ENCODE measurements at places on chromosomes 5 and 9.
A peak's percentile ranks its signal among the peaks of the same experiment; 100 is the strongest.

DNA sequence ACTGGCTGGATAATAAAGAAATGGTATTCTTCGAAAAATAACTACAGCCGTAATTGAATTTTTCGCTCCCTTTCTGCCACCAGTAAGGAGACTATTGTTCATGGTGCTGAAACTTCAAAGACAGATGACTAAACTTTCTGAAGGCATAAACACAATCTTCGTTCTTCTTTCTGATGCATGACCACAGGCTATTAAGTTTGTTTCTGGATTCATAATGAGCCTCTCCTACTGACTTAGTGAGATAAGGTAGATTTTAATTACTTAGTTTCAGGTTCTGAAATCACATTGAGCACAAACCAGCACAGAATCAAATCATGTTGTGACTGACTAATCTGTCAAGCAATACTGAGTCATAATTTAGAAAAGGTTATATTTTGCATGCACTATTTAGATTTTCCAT lies 441.8 kb upstream of the CCNG1 start:
- no peak for DNase-seq

DNA sequence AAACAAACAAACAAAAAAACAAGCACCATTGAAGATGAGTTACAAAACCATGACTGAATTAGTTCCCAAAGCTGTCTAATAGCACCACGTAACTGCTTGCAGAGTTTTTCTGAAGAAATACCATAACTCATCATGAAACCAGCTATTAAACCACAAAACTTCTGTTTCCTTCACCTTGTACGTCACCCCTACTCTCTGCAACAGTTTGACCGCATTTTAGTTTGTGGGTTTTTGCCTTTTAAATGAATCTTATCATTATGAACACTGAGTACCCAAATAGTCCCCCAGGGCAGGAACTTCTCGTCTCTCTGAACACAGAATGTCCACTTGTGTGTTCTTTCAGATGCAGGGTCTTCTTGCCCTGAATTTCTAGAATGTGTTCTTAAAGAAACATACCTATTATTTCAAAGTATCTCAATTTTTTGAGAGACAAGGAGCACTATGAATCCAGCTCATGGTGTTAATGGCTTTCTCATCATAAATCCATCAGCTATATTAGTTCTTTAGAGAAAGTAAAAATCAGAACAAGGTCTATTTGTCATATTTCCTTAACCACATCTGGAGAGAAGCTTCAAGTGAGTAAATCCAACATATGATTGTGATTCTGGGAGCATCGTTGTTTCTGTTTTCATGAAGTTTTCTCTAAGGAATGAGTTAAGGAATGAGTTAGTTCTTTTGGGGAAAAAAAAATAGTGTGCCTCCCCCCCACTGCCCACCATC lies 210.6 kb downstream of the AUH start:
- no peak for DNase-seq

- no peak for DNase-seq
Observed at GRCh38 chr9:27278374-27278773, 18.6 kb downstream of the EQTN start.

DNA sequence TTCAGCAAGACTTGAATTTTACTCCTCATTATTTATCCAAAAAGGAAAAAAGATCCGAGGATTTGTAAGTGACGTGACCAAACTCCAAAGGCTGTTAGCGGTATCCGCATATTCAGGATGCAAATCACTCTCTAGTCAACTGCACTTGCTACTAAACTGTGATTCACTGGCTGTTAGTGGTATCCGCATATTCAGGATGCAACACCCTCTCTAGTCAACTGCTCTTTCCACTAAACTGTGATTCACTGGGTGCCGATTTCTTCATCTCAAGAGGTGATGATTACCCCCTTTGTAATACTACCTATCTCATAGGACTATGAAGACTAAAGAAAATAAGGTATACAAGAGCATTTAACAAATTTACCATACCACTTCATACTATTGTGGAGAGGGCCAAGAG lies 5.7 kb downstream of the MAPKAP1 start:
- DNase-seq, result no peak

DNA sequence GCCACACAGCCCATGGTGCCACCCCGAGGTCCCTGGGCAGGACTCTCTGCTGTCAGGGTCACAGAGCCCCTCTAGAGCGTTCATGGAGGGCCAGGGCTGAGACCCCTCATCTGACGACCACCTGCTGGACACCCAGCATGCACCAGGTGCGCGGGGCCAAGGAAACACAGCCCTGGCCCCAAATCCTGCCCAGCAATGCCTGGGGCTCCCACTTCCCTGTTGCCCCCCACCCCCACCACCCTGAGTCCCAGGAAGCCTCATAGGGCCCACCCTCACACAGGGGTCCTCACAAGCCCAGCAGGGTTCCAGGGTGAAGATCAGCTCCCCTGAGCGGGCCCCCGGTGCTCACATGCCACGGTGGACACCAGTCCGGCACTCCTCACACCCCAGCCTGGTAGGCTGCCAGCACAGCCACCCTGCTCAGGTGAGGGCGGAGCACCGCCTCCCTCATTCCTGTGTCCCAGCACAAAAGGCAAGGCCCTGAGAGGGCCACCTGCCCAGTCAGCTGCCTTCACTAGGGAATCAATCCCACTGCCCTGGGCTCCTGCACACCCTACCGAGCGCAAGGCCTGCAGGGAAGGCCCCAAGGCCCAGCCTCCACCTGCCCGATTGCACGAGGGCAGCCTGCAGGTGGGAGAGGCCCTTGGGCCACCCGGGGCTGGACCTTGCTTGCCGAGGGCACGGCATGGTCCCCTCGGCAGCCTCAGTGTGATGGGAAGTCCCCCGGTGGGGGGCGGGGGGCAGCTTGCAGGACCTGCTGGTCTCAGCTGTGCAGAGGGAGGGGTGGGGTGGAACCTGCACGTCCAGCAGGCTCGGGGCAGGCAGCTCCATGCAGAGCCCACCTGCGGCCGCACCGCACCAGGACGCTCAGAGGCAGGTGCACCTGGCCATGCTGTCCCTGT lies 56.4 kb upstream of the UBAC1 start:
- DNase-seq, result peak; percentile 10

GRCh38 chr5:157290156-157290980 lies 24.4 kb downstream of the CYFIP2 start:
- no peak for DNase-seq

DNA sequence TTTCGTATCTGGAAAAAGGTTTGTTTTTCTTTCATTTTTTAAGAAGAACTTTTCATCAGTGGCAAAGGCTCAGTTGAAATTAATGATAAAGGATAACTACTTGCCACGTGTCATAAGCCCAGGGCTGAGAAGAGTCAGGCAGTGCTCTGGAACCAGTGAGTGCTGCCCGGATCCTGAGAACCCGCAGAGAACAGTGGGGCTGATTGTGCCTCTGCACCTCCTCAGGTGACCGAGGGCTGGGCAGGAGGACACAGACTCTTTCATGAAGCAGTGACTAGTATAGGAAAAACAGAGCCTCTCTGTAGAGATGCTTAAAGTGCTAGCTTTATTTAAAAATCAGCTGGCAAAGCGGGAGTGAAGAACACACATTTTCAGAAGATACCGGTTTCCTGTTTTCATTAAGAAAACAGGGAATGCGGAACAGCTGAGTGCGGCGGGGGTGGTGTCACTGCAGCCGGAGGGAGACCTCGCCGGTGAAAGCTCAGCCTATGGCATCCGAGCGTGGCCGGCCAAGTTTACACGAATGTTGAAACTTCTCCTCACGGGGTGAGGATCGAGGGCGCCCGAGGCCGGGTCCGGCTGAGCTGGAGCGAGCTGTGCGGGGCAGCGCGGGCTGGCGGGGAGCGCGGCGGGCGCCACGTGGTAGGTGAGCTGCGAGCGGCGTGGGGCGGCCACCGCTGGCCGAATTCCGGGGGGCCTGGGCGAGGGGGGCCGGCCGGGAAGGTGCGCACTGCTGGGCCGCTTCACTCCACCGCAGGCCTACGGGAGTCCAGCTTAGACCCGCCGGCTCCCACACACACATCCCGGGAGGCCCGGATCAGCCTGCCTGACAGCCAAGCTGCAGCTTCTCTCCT lies 134.7 kb upstream of the DMRT1 start:
- peak; percentile 18 for DNase-seq

- DNase-seq, result no peak
Observed at GRCh38 chr5:131795879-131796792, 681 bp downstream of the FNIP1 start.

DNA sequence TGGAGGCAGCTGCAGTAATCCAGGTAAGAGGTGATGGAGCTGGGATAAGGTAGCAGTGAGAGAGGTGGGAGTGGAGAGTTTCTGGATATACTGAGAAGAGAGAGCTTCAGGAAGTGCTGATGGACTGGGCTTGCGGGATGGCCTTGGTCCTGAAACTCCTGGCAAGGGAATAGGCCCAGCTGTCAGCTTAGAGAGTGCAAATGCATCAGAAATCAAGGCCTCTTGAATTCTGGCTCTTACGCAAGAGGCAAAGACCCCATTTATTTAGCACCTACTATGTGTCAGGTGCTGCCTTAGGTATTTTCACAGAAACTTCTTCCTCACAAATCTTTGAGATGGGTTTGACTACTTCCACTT lies 227.2 kb upstream of the MAP3K1 start:
- DNase-seq, result no peak

GRCh38 chr9:122286764-122287163 lies 22.1 kb downstream of the MRRF start:
- DNase-seq, result no peak

DNA sequence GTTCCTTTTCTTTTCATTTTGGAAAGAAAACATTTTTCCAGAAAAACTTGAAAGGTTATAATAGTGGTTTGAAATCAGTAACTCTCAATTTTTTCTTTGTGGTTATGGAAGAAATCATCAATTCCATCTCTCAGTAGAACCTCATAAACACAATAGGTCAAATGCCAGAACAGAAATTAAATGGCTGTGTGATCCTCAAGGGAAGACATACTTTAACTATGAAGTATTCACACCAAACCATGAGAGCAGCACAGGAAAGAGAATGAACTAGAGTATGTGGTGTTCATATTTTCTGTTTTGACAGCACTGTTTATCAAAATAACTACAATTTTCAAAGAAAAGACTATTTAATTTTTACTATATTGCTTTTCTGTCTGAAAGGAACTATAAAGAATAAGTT lies 29.7 kb upstream of the EFNA5 start:
- DNase-seq, result no peak

DNA sequence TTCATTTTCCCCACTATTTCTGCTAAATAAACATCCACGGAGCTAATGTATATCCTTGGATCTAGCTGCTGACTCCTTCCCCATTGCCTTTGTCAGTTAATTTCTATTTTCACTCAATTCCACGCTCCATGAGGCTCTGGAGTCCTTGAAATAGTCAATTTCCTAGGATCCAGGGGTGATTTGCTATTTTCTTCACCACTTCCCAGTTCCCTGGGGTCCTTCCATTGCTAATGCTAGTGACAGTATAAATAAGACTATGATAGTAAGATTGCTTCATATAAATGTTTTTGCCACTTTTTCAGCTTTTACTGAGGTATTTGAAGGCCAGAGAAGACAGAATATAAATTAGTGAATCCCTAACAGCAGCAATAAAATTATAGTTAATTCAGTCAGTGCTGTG lies 13.1 kb downstream of the TSSK1B start:
- DNase-seq, result no peak

DNA sequence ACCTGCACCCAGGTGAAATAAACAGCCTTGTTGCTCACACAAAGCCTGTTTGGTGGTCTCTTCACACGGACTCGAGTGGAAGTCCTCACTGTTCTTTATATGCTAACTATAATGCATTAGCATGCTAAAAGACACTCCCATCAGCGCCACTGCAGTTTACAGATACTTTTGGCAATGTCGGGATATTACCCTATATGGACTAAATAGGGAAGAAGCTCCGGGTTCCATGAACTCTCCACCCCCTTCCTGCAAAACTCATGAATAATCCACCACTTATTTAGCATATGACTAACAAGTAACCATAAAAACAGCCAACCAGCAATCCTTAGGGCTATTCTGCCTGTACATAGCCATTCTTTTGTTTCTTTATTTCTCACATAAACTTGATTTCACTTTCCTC lies 426.2 kb upstream of the PTPRD start:
- no peak for DNase-seq

DNA sequence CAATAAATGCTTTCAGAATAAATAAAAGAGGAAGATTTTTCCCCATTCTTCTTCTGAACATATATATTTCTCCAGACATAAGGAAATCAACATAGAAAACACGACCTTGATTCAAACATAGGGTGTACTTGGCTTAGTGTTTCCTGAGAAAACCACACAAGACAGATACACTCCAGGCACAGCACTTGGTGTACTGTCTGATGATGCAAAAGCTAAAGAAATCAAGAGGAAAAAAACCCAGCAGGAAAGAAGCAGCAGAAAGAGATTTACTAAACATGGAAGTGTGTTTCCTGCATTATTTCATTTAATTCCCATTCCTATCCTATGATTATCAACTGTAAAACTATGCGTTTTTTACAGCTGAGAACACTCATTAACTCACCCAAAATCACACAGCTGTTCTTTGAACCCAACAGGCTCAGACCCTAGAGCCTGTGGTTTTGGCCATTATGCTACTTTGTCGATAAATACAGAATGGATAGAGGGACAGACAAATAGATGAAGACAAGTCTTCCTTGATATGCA lies 46.1 kb downstream of the NIPAL4 start:
- no peak for DNase-seq

DNA sequence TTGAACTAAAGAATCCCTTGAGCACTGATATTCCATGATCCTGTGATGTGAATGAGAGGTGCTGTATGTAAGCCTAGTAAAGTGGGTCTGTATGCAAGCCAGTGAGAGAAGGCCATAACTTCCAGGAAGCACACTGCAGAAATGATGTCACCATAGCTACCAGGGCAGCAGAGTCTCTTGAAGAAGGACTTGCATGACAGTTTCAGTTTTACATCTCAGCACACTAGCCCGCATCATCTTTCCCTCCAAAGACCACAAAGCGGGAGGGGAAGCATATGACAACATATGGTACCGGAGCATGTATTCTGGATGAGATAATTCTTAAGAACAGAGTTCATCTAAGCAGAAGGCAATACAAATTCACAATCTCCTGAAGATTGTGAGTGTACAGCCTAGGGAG lies 37.6 kb upstream of the MAST4 start:
- DNase-seq, result no peak

DNA sequence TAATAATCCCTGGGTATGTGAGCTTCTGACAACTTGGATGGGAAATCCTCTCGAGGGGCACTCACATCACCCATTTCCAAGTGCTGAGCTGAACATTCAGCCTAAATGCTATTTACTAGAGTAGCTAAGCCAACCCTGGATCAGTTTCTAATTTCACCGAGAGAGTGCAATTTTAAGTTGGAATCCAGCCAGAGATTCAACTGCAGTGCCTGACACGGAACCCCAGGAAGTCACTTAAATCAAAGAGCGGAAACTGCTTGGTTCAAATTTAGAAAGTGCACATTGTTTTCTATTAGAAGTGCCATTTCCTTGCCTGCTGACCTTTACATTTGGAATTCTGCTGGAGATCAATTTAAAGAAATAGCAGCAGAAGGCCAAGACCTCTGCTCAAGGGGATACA lies 8.8 kb downstream of the SPRY4 start:
- DNase-seq, result no peak

- no peak for DNase-seq
Observed at GRCh38 chr9:2093920-2094597, 78.9 kb downstream of the SMARCA2 start.

GRCh38 chr5:125372694-125373631 lies 626.5 kb upstream of the ZNF608 start:
- DNase-seq, result no peak

GRCh38 chr9:107389617-107390071 lies 99.9 kb downstream of the KLF4 start:
- DNase-seq, result no peak

All from activated CD8-positive, alpha-beta memory T cell treated with anti-CD3 and anti-CD28 coated beads, Interleukin-2, amount 50 U/mL, for 4 hours (primary cell).